ENCODE measurements at places on chromosomes 2 and 18.

- DNase-seq, result peak; percentile 64
Observed at GRCh38 chr2:241965931-241966412, 96.4 kb downstream of the RTP5 start.

- peak; percentile 9 for DNase-seq
Observed at GRCh38 chr2:101012054-101012705, 10.1 kb downstream of the RPL31 start.

DNA sequence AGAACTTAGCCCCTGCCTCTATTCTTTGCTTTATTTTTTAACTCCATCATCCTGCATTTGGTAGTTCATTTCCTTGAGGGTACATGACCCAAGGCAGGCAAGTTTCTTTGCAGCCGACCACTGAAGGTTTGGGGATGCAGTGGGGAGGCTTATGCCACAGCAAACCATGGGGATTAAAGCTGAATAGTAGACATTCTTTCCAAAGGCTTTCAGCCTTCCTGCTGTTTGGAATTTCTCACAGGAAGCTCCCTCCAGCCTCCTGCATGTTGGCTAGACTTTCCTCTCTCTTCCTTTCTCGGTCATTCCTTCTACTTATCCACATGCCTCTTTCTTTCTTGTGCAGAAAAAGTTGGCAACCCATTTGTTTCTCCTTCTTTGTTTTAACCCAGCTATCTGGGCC, 77.3 kb downstream of the SOCS6 start:
- DNase-seq, result no peak

DNA sequence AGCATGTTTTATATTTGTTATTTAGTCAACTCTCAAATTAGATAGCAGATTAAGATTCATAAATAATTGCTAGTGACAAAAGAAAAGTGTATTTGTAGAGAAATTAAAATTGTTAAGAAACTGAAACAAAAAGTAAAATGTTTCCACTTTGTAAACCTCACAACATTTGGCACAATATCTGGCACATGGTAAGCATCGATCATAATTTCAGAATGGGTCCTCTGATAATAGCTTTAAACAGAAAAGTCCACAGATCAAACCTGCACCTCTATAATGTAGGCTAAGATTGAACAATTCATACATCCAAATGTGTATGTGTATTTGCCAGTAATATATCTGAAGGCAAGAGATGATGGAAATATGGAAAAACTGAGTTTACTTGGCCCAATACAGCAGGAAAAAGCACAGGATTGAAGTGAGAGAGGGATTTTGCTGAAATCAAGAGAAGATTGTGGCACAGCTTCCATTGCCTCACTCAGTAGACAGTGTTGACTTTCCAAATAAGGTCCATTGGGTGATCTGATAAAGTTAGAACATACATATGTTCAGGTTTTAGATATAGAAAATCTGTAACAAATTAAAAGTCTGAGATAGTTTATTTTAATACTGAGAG, 39.4 kb downstream of the COBLL1 start:
- DNase-seq, result no peak

DNA sequence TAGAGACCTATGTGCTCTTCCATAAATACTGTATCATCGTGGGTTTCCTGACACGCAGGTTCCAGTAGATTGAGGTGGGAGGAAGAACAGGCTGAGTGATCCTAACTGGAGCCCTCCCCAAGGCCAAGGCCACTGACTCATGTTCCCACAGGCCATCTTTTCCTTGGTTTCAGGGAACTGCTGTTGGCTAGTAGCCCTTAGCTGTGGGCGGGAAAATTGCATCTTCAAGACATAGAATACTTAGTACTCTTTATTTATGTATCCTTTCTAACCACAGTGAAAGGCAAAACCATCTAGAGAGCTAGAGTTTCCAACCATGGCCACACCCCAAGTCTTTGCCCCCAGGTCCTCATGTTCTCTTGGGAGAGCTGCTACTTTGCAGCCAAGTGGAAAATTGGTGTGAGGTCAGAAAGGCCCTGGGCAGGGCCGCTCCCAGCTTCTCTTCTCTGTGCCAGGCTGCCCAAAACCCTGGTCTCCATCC, 55.9 kb downstream of the COPS8 start:
- DNase-seq, result no peak

GRCh38 chr2:86441392-86441881, 266 bp downstream of the KDM3A start:
- DNase-seq, result no peak

- no peak for DNase-seq
Observed at GRCh38 chr2:33081691-33082090, 134.9 kb downstream of the LTBP1 start.

GRCh38 chr2:101893681-101894381, 97.9 kb upstream of the IL1R2 start:
- DNase-seq, result peak; percentile 77

DNA sequence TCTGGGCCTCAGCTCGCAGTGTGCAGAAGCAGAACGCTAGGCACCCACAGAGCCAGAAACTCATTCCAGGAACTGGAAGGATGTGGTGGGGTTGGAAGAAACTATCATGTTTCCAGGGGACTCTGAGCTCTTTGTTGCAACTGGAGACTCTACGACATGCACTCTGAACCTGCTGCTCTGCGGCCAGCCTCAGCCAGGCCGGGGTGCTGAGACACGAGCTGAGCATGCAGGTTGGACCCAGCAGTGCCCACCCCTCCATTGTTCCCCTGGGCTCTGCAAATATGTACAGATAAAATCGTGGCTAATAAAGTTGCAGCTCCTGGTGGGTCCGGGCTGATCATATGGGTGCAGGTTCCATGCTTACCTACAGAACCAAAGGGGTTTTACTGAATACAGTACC, 37.6 kb upstream of the ARL4C start:
- no peak for DNase-seq

DNA sequence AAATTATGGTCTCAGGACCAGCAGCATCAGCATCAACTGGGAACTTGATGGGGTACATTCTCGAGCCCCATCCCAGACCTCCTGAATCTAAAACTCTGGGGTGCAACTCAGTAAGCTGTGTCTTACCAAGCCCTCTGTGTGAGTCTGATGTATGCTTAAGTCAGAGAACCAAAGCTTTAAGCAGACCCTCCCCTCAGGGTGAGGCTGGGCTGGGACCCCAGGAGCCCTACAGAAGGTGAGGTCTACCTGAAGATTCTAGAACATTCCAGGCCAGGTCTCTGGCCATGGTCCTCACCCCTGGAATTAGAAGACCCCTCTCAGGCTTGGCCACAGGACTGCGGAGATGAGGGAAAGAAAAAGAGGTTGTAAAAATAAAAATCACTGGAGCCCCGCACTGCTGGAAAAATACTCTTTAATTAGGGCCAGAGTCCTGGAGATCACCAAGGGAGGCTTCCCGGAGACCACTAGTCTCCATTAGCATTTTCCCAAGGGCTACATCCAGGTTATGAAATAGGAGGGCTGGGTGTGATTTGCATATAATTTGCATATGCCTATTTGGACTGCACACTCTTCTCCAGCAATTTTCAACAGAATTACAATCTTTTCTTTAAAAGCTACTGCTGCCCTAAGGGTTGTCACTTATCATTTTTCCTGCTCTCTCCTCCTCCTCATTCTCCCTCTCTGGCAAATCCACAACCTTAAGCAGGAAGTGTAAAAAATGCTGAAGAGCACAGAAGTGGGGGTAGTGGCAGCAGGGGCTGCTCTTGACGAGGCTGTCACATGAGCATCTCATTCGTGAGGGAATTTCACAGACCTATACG, 100.2 kb downstream of the ZBTB7C start:
- no peak for DNase-seq

DNA sequence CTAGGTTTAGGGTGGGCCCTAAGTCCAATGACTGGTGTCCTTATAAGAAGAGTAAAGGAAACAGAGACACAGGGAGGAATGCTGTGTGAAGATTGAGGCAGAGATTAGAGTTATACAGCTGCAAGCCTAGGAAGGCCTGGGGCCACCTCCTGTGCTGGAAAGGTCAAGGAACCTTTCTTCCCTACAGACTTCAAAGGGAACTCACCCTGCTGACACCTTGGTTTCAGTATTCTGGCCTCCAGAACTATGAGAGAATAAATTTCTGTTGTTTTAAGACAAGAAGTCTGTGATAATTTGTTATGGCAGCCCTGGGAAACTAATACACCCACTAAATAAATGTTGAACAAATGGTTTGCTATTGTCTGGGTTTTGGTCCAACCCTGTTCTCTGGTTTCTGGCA, 102.3 kb upstream of the NEUROD1 start:
- DNase-seq, result no peak

DNA sequence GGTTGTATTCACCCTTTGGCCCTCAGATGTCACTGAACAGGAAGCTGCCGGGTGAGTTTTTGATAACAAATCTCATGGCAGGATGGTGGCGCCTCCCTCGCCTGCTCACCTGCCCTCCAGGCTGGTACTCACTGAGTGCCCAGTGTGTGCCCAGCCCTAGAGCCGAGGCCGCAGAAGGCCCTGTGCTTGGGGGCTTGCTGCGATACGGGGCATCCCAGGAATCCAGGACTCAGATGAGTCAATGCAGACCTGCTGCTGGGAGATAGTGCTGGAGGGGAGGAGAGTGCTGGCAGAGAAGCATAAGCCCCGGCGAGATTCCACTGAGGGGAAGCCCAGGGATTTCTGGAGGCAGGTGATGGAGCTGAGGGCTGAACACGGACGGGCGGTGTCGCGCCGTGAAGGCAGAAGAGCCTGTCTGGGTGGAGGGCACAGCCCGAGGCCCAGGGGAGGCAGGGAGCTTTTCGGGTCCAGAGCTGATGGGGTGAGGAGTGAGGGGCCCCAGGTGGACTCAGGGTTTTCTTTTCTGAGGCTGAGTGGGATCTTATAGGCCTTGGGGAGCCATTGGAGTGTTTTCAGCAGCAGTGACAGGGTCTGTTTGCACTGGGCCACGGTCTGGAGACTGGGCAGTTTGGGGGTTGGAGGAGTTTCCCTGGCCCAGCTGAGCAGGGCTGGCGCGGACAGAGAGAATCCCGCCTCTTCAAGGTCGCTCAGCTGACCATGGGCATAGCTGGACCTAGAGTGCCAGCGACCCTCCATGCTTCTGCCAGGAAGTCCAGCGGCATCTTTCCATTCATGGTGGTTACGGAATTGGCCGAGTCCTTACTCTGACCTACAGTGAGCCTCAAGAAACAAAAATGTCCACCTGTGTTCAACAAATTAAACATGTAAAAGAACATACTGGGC, 35.5 kb downstream of the LDLRAD4 start:
- no peak for DNase-seq

DNA sequence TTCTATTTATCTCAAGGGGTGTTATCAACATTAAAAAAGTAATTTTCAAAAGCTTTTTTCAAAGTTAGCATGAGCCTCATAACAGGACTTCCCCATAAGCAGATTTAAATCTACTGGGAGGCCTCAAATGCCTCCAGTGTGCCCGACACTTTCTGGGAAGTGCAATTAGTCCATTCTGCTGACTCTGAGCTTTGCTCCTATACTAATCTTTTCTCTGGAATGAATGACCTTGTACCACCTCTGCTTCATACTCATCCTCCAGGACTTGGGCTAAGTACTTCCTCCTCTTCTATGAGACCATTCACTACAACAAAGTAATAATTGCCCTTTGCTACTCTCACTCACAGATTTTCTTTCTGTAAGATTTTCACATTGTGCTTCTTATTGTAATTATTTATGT, 111.1 kb downstream of the RIT2 start:
- DNase-seq, result no peak

DNA sequence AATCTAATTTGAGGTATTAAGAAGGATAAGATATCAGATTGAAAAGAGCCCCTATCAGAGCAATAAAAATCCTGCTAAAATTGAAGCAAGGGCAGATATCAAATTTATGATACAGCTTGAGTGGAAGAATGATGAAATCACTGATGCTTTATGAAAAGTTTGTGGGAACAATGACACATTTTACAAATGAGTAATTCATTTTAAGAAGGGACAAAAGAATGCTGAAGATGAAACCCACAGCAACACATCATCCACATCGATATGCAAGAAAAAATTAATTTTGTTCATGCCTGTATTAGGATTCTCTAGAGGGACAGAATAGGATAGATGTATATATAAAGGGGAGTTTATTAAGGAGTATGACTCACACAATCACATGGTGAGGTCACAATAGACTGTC, 355.6 kb upstream of the GYPC start:
- no peak for DNase-seq

- no peak for DNase-seq
Observed at GRCh38 chr2:215847056-215847455, 166.3 kb downstream of the MREG start.

All from retina (tissue), 1 donor.